ENCODE measurements at places on chromosomes 5 and 9. TPM values are rescaled to one million over a fixed set of nuclear protein-coding genes. Genes with fewer than 3 reads are reported as not detected.
A peak's percentile ranks its signal among the peaks of the same experiment; 100 is the strongest.

DNA sequence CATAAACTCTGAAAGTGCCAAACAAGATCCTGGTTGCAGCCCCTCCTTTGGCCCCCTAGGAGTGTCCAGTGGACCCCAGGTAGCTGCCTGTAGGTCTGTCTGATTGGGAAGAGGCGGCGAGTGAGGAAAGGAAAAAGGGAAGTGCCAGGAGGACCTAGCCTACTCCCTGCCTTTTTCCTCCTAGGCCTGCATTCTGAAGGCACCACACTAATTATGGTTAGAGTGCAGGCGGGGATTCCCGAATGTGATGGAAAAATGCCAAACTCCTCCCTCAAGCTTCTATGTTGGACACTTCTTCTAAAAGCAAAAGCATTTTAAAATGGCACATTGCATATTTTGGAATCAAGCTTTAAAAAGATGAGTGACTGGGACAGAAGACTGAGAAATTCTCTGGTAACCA is 83.2 kb upstream of the SMIM15 start:
- H3K36me3 ChIP-seq = no peaks in the 10 kb centered on the region
- no peak overlapping the region for H3K27ac ChIP-seq
- H3K27me3 ChIP-seq = no peaks in the 10 kb centered on the region
- no peak overlapping the region for H3K4me3 ChIP-seq
- DNase-seq = no peak

DNA sequence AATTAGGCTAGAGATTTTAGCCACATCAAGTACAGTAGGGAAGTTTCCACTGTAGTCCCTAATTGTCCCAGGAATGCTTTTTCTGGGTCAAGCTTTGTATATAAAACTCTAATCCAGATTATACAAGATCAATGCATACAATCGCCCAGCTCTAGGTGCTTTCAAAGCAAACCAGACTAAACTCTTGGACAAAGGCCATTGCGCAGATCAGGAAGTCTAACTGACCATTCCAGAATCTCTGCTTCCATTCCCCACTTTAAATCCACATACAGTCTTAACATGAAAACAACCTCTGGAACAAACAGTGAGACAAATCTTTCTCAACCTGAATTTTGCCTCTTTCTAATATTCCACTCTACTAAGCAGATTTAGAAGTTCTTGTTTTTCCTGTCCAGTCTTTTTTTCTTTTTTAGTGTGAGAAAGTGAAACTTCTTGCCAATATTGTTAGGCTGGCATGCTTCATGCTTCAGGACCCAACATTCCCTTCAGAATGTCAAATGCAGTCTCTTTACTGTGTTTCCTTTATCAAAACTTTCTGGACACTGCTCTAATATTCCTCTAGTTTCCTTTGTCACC is 76.1 kb downstream of the ITGA1 start:
- H3K27ac ChIP-seq = no peak overlapping the region
- no peaks in the 10 kb centered on the region for H3K4me1 ChIP-seq
- H3K4me3 ChIP-seq = no peak overlapping the region
- H3K36me3 ChIP-seq = no peaks in the 10 kb centered on the region
- no peaks in the 10 kb centered on the region for H3K27me3 ChIP-seq

GRCh38 chr5:146079695-146080373 is 25.5 kb downstream of the PLAC8L1 start:
- H3K27me3 ChIP-seq = no peaks in the 10 kb centered on the region
- H3K36me3 ChIP-seq = no peaks in the 10 kb centered on the region
- DNase-seq = no peak
- no peak overlapping the region for H3K27ac ChIP-seq

- H3K27me3 ChIP-seq = no peaks in the 10 kb centered on the region
- no peaks in the 10 kb centered on the region for H3K4me1 ChIP-seq
- no peak for DNase-seq
Observed at GRCh38 chr5:453725-454481, 10.9 kb downstream of the EXOC3 start.

GRCh38 chr5:76402251-76402885 is 717 bp upstream of the IQGAP2 start:
- peaks cover 19% of the 10 kb centered on the region for H3K4me1 ChIP-seq
- H3K4me3 ChIP-seq = peak overlapping the region; percentile 81
- DNase-seq = peak; percentile 73
- H3K36me3 ChIP-seq = no peaks in the 10 kb centered on the region

DNA sequence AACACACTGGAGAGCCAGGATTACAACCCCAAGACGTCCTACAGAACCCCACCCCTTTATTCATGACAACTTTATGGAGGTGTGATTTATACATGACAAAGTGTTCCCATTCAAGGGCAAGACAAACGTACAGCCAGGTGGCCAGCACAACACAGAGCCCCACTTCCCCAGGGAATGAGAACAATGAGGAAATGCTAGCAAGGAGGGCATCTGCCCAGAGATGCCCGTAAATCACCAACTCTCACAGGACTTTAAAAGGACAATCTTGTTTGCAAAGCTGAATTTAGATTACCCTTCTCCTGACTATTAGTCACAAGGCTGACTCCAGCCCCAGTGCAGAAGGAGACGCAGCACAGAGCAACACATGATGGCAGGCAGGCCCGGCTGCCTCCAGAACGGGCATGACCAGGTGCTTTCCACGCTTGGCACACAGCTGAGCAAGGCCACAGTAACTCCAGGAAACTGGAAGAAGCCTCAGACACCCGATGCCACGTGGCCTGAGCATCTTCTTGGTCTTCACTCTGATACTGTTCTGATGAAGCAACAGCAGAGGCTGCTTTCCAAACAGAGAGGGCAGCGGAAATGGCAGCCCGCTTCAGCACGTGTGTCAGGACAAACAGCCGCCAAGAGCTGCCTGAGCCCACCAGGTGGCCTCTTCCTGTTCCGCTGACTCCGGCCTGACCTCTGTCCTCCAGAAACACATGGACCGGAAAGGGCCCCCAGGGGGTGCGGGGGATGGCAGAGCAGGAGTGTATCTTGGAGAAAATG is 51.4 kb downstream of the ROR2 start:
- H3K27ac ChIP-seq = no peak overlapping the region
- no peaks in the 10 kb centered on the region for H3K36me3 ChIP-seq
- H3K27me3 ChIP-seq = no peaks in the 10 kb centered on the region

- no peaks in the 10 kb centered on the region for H3K36me3 ChIP-seq
- H3K27me3 ChIP-seq = no peaks in the 10 kb centered on the region
- H3K4me3 ChIP-seq = no peak overlapping the region
- H3K27ac ChIP-seq = no peak overlapping the region
Observed at GRCh38 chr9:138044485-138045383, 167.2 kb downstream of the CACNA1B start.

GRCh38 chr5:176740131-176740701 is 70.1 kb upstream of the UNC5A start:
- H3K27ac ChIP-seq = no peak overlapping the region
- no peak for DNase-seq
- H3K27me3 ChIP-seq = no peaks in the 10 kb centered on the region
- no peaks in the 10 kb centered on the region for H3K4me1 ChIP-seq
- H3K36me3 ChIP-seq = no peaks in the 10 kb centered on the region

GRCh38 chr9:211557-211956 is 3.1 kb upstream of the DOCK8 start:
- DNase-seq = no peak
- no peaks in the 10 kb centered on the region for H3K36me3 ChIP-seq
- H3K4me3 ChIP-seq = no peak overlapping the region
- H3K4me1 ChIP-seq = no peaks in the 10 kb centered on the region
- no peak overlapping the region for H3K27ac ChIP-seq

GRCh38 chr5:158313733-158314464 is 455.0 kb upstream of the CLINT1 start:
- H3K4me1 ChIP-seq = no peaks in the 10 kb centered on the region
- no peak overlapping the region for H3K27ac ChIP-seq
- no peak for DNase-seq
- H3K36me3 ChIP-seq = no peaks in the 10 kb centered on the region

- no peaks in the 10 kb centered on the region for H3K4me1 ChIP-seq
- no peak overlapping the region for H3K4me3 ChIP-seq
- DNase-seq = no peak
- no peaks in the 10 kb centered on the region for H3K27me3 ChIP-seq
- H3K27ac ChIP-seq = no peak overlapping the region
Observed at GRCh38 chr9:130408669-130409068, 36.1 kb upstream of the ASS1 start.

DNA sequence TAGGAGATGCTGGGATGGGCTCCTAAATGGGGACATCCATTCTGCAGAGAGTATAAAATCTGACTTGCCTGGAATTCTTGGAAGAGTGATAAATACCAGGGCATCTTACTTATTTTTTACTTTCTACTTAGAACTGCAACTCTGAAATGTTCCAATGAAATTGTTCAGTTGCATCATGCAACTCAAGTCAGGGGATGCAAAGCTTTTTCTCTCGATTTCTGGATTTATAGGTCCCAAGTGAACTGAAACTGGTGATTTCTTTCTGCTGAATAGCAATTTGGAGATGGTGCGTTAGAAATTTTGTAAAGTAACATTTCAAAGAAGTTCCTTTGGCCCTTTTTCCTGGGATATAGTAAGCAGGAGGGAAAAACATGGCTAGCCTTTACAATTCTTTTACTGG is 238.4 kb upstream of the CD180 start:
- no peak for DNase-seq
- H3K4me3 ChIP-seq = no peak overlapping the region
- no peaks in the 10 kb centered on the region for H3K4me1 ChIP-seq

GRCh38 chr9:70902692-70903131 is 218.7 kb downstream of the TRPM3 start:
- H3K27ac ChIP-seq = no peak overlapping the region
- H3K36me3 ChIP-seq = no peaks in the 10 kb centered on the region
- DNase-seq = no peak
- H3K27me3 ChIP-seq = no peaks in the 10 kb centered on the region
- H3K4me1 ChIP-seq = no peaks in the 10 kb centered on the region
- H3K4me3 ChIP-seq = no peak overlapping the region

GRCh38 chr5:98569288-98569687 is 204.2 kb upstream of the RGMB start:
- H3K36me3 ChIP-seq = no peaks in the 10 kb centered on the region
- no peaks in the 10 kb centered on the region for H3K4me1 ChIP-seq
- no peak overlapping the region for H3K4me3 ChIP-seq
- no peaks in the 10 kb centered on the region for H3K27me3 ChIP-seq

- no peaks in the 10 kb centered on the region for H3K27me3 ChIP-seq
- H3K27ac ChIP-seq = no peak overlapping the region
- DNase-seq = no peak
- no peaks in the 10 kb centered on the region for H3K36me3 ChIP-seq
- no peak overlapping the region for H3K4me3 ChIP-seq
- no peaks in the 10 kb centered on the region for H3K4me1 ChIP-seq
Observed at GRCh38 chr5:88815050-88815789, 67.8 kb downstream of the MEF2C start.

GRCh38 chr5:76615759-76616158 is 7.4 kb downstream of the F2RL2 start:
- no peaks in the 10 kb centered on the region for H3K27me3 ChIP-seq
- DNase-seq = no peak
- no peaks in the 10 kb centered on the region for H3K4me1 ChIP-seq
- no peaks in the 10 kb centered on the region for H3K36me3 ChIP-seq

- H3K36me3 ChIP-seq = no peaks in the 10 kb centered on the region
- H3K4me3 ChIP-seq = no peak overlapping the region
- no peaks in the 10 kb centered on the region for H3K27me3 ChIP-seq
- H3K27ac ChIP-seq = no peak overlapping the region
Observed at GRCh38 chr5:107322936-107323335, 347.8 kb downstream of the EFNA5 start.

GRCh38 chr5:55650386-55650785 is 61.7 kb downstream of the SLC38A9 start:
- no peaks in the 10 kb centered on the region for H3K36me3 ChIP-seq
- H3K27me3 ChIP-seq = no peaks in the 10 kb centered on the region
- H3K4me3 ChIP-seq = no peak overlapping the region
- no peaks in the 10 kb centered on the region for H3K4me1 ChIP-seq

DNA sequence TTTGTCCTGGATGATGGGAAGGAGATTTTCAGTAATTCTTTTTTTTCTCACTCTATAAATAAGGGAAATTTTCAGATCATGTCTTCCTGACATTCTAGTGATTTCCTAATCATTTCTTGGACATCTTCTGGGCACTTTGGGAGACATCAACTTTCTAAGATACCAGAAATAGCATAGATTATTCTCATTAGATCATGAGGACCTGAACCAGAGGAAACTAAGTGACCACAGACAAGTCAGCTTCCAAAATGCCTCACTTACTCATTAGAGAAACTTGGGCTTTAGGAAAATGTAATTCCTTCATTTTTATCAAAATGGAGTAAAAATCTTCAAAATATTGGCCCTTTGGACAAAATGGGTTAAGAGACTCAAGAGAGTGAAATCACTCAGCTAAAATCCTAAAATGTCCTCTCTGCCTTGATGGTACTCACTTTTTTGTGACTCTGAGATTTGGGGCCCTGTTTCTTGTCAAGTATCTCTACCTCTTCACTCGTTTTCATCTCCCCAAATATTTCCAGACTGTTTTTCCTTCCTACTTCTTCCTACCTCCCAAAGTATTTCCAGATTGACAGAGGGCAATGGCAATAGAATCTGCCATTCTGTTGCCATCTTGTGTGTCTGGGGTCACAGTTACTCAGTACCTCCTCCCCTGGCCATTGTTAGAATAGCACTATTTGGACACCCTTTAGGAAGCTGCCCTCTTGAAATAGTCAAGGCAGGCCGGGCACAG is 194.5 kb downstream of the NR3C1 start:
- H3K4me1 ChIP-seq = no peaks in the 10 kb centered on the region
- no peaks in the 10 kb centered on the region for H3K36me3 ChIP-seq
- H3K27me3 ChIP-seq = no peaks in the 10 kb centered on the region

DNA sequence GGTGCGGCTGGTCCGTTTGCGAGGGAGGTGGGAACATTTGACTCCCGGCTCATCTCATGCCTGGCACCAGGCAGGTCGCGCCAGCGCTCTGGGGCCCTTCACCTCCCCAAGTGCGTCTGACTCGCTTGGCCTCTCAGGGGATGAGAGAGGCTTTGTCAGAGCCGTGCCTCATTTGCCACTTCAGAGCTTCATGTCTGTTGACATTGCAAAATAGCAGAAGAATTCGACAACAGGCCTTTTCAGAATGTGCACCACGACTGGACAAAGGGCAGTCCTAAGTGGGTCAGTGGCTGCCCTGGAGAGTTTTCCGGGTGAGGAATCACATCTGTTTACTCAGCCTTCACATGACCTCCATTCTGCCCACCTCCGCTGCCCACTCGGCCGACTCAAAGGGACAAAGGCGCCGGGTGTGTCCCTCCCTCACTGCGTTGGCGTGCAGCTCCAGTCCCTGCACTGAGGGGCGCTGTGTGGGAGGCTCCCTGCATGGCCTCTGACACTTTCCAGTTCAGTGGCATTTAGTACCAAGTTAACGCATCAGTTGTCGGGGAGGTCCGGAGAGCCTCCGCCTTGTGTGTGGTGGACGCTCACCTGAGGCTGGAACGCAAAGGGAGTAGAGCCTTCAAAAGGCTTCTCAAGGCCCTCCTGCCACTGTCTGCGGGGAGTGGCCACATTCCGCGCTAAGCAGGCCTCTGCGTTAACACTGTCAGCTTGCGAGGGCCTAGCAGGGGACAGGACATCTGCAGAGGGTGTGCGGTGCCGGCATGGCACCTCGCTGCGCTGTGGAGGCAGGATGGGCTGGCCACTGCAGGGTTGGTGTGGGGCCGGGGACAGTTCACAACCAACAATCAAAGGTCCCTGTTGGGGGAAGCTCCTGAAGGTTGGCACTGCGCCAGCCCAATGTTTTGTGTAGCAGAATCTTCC is 171.5 kb downstream of the NXNL2 start:
- no peaks in the 10 kb centered on the region for H3K27me3 ChIP-seq
- H3K36me3 ChIP-seq = no peaks in the 10 kb centered on the region
- H3K4me3 ChIP-seq = no peak overlapping the region
- DNase-seq = no peak
- no peak overlapping the region for H3K27ac ChIP-seq

IL17B gene
- not detected for polyA plus RNA-seq

ALDH1B1 gene
- polyA plus RNA-seq = 6.5 TPM

BAAT gene
- not detected for polyA plus RNA-seq

IL13 gene
- polyA plus RNA-seq = not detected

GDNF gene
- polyA plus RNA-seq = not detected

ADGRD2 gene
- not detected for polyA plus RNA-seq
